ENCODE measurements at places on chromosomes 4 and X. TPM values are rescaled to one million over a fixed set of nuclear protein-coding genes. Genes with fewer than 3 reads are reported as not detected.

DNA sequence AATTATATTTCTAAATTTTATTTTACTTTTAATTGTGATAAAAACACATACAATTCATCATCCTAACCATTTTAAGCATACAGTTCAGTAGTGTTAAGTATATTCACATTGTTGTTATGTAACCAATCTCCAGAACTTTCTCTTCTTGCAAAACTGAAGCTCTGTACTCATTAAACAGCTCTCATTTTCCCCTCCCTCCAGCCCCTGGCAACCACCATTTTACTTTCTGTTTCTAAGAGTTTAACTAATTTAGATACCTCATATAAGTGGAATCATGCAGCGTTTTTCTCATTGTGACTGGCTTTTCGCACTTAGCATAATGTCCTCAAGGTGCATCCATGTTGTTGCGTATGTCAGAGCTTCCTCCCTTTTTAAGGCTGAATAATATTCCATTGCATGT is 46.7 kb upstream of the NDP start:
- DNase-seq = no peak
- no peaks in the 10 kb centered on the region for H3K36me3 ChIP-seq
- H3K4me1 ChIP-seq = peaks cover 5% of the 10 kb centered on the region
- H3K27ac ChIP-seq = no peak overlapping the region
- no peak overlapping the region for H3K4me3 ChIP-seq
- H3K27me3 ChIP-seq = no peaks in the 10 kb centered on the region

The BEND2 gene
- total RNA-seq = not detected

DNA sequence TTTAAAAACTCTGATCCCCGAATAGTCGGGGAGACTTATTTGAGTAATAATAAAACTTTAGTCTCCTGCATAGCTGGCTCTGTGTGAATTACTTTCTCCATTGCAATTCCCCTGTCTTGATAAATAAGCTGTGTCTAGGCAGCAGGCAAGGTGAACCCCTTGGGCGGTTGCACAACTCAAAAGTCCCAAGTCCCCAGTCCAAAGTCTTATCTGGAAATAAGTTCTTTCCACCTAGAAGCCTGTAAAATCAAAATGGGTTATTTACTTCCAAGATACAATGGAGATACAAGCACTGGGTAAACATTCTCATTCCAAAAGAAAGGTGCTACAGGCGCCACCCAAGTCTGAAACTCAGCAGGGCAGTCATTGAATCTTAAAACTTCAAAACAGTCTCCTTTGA is 10.1 kb upstream of the PNMA5 start:
- H3K27ac ChIP-seq = no peak overlapping the region
- no peaks in the 10 kb centered on the region for H3K4me1 ChIP-seq
- H3K27me3 ChIP-seq = peaks cover 83% of the 10 kb centered on the region
- H3K36me3 ChIP-seq = no peaks in the 10 kb centered on the region
- no peak for DNase-seq

The SSX3 gene
- total RNA-seq = not detected

- peaks cover 7% of the 10 kb centered on the region for H3K4me1 ChIP-seq
- no peak for DNase-seq
- no peak overlapping the region for H3K4me3 ChIP-seq
- H3K36me3 ChIP-seq = no peaks in the 10 kb centered on the region
Observed at GRCh38 chrX:96835660-96836289, 47.9 kb upstream of the RPA4 start.

DNA sequence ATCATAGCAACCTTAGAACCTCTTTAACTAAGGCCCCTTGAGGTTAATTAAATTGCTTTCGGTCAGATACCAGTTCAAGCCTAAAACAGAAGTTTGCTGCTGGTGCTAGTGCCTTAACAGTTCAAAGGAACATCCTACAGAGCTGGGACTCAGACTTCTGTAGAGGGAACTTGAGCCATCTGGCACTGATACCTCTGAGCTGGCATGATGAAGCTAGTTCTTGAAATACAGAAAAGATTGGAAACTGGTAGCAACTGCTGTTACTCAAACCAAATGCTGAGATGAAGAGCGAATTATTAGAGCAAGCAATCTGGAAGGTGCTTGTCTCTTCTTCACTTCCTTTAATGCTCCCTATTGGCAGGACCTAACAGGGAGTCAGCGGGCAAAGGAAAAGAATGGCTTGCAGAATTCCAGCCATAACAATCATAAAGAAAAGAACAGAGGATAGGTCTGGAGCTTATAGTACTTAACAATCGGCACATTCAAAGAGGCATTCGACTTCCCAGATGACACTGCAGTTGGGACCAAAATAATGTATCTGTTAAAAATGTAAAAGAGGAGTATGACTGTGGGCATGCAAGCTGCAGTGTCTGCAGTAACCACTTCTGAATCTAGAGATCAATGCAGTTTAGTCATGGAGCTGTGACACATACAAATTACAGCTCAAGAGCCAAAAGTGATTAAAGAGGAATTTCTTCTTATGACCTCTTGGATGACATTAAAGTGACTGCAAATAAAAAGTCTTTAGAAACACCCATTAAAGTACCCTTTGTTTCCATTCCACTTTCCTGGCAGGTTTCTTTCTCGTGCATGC is 298.9 kb downstream of the PDGFC start:
- H3K4me1 ChIP-seq = peaks cover 8% of the 10 kb centered on the region
- no peaks in the 10 kb centered on the region for H3K36me3 ChIP-seq
- no peak overlapping the region for H3K27ac ChIP-seq
- no peak for DNase-seq
- H3K4me3 ChIP-seq = no peak overlapping the region

The ARHGAP36 gene
- total RNA-seq = not detected

- no peak overlapping the region for H3K4me3 ChIP-seq
- no peak overlapping the region for H3K27ac ChIP-seq
- DNase-seq = no peak
- peaks cover 11% of the 10 kb centered on the region for H3K4me1 ChIP-seq
- H3K36me3 ChIP-seq = no peaks in the 10 kb centered on the region
Observed at GRCh38 chr4:37632836-37633235, 53.3 kb downstream of the RELL1 start.

Measured in Calu3 (cell line).